ENCODE measurements at places on chromosomes 2 and 18.

GRCh38 chr2:153287109-153287801 is 191.3 kb downstream of the RPRM start:
- no peak for DNase-seq

GRCh38 chr2:227163998-227164762 is at the start of the genes COL4A3 and COL4A4:
COL4A3 (plus strand) TSS chr2:227164624; CDS start chr2:227164727, 103 bp downstream.
COL4A4 (minus strand) TSS chr2:227164205; CDS start chr2:227147483, 16,722 bp downstream.
- peak; percentile 58 for DNase-seq

DNA sequence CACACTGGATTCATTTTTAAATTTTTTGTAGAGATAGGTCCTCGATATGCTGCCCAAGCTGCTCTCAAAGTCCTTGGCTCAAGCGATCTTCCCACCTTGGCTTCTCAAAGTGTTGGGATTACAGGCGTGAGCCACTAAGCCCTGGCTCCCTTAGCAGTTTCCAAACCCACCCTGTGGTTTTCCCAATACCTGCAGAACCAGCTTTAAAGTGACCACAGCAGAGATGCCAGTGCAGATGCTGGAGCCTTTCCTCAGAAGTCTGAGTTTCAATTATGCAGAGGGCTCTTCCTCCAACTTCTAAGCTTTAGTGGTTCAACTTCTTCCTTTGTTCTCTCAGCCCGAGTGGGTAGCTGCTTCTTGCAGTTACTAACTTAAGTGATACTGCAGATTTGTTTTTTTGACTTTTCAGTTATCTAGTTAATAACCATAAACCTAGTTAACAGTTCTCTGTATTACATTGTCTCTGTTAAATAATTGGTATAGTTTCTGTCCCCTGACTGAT is 8.1 kb upstream of the HAAO start:
- no peak for DNase-seq

DNA sequence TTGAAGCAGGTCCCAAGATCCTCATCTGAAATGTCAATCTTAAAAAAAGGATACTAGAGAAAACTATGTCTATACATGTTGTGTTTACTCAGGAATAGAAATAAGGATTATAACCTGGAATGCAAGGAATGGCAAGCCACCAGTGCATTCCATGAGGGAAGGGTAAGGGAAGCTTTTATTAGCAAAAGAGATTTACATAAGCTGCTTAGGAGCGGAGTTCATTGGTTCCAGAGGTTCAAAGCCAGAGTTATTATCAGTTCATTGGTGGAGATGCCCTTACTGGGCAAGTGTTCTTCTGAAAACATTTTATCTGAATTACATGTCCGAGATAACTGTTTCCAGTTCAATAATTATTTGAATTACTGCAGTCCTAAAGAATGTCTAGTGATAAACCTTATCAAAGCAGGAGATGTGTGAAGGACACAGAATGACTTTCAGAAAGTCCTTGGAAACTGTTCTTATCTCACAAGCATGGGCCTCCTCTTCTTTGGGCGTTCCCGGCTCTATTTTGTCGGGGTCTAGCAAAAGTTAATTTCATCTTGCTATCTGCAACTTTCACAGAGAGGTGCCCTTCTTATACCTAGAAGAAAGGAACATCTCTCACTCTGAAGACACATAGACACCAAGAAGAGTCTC is 23.5 kb downstream of the COMMD1 start:
- no peak for DNase-seq

- DNase-seq, result no peak
Observed at GRCh38 chr2:213500881-213501280, 216.6 kb downstream of the SPAG16 start.

DNA sequence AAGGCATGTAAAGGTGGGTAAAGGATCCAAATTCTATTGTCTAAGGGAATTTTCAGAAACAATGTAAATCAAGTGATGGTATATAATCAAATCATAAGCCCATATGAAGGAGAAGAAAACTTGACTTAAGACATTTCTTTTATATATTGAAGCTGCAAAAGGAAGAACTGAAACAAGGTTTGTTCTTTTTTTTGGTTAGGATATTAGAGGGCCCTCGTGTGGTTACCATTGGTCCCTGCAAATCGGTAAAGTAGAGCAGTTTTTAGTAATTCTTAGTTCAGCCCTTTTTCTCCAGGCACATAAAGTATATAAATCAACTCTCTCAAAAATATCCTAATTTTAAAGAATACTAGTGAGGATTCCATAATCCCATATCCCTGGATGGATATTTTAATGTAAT is 105.6 kb upstream of the STK17B start:
- DNase-seq, result no peak

DNA sequence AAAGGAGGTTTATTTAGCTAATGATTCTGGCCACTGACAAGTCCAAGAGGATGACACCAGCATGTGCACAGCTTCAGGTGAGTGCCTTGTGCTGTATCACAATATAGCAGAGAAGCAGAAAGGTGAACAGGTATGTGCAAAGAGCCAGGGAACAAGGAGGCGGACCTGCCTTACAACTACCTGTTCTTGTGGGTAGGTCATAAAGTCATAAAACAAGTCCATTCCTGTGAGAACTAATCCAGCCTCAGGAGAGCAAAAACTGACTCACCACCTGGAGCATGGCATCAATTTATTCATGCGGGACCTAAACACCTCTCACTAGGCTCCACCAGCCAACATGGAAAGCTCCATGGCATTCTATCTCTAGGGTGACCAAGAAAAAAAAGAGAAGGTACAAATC is 234.2 kb downstream of the ASXL3 start:
- DNase-seq, result no peak

- DNase-seq, result no peak
Observed at GRCh38 chr2:207037896-207038295, 98.6 kb downstream of the CPO start.

- DNase-seq, result no peak
Observed at GRCh38 chr2:117859532-117859911, 45.0 kb downstream of the DDX18 start.

DNA sequence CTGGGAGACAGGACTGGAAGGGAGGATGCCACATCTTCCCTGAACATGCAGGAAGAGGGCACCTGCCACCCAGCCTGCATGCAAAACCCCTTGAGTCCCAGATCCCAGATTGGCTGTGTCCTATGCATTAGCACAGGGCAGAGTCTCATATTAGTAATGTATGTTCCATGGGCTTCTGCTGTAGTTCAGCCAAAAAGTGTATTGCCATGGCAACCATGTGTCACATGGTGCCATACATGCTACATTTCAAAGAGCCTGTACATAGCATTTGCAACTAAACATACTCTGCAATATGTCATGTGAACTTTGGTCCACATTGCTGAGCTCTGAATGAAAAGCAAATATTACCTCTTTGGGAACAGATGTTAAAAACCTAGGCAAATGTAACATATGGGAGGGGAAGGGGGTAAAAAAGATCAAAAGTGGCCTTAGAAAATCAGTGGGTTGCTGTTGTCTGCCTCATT is 78.4 kb downstream of the DPP4 start:
- DNase-seq, result no peak

GRCh38 chr2:223247136-223247535 is 195.1 kb downstream of the KCNE4 start:
- peak; percentile 24 for DNase-seq

GRCh38 chr2:226838722-226839121 is 2.9 kb downstream of the RHBDD1 start:
- DNase-seq, result no peak

DNA sequence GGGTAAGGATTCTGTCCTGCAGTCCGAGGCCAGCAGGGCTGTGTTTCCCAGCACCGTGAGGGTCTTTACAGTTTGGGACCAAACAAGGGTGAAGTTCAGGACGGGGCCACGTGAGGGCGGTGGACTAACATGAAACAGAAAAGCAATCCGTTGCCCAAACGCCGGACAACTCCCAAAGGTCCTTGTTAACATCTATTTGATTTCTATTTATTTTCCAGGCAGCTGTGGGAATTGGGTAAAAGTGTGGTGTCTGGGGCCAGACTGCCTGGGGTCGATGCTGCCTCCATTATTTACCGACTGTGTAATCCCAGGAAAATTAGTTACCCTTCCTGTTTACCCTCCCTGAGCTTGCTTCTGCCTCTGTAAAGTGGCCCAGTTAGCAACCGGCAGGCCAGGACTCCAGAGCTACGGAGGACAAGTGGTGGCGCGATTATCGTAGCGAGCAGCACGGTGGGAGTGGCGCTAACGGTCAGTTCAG is 66.3 kb upstream of the TCF7L1 start:
- peak; percentile 91 for DNase-seq
